ENCODE measurements at places on chromosomes 1 and 21.

GRCh38 chr1:35644204-35644603, 2.9 kb upstream of the PSMB2 start:
- no peak for DNase-seq

DNA sequence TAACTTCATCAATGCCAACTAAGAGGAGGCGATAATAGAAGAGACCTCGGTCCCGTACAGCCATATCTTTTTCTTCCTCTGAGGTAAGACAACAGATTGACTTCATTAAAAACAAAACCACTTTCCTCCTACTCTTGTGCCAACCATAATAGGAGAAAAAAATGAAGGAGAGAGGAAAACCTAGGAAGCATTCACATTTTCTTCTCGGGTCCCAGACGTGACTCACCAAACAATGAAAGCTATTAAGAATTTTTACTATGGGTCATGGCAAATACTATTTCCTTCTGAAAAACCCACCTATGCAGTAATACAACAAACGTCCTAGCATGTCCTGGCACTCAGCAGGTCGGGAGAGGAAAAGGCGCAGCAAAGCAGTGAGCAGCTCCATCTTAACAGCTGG, 8.6 kb upstream of the BCL2L15 start:
- DNase-seq, result no peak

GRCh38 chr1:230696722-230697437, 17.0 kb downstream of the AGT start:
- DNase-seq, result no peak

- DNase-seq, result no peak
Observed at GRCh38 chr1:88803444-88803843, 87.9 kb downstream of the GTF2B start.

DNA sequence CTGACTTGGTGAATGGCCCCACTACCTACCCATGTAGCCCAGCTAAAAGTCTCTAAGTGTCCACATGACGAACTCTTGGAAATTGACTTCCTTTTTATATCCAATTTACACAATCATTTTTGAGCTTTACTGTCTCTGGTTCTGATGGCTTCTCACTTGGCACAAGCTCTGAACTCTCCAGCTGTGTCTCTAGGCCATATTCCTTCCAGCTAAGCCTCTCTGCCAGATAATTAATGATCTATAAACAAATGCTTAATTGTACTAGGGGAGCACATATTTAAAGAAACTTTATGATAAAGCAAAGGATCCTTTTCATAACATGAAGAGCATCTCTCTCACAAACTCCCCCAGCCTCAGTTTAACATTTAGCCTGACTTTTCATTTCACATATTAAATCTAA, 16.3 kb upstream of the BEND5 start:
- no peak for DNase-seq

DNA sequence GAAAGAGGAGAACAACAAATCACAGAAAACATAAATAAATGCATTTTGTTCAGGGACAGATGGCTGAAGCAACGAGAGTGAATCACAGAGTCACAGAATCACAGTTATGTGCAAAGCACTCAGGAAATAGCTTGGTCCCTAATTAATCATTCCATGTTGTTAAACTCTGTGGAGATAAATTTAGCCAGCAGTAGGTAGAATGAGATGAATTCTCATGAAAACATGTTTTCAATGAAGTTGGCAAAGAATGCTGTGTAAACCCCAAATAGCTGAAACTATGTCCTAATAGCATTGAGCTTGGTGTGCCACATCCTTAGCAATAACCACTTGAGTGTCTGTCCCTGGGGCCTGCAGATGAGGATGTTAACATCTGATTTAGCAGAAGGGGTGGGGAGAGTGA, 20.4 kb downstream of the LEPR start:
- DNase-seq, result no peak

- DNase-seq, result no peak
Observed at GRCh38 chr1:5373281-5373680, 618.9 kb downstream of the NPHP4 start.

GRCh38 chr1:52632732-52633290, at the start of gene SHISAL2A:
Gene SHISAL2A, plus strand, starts transcription at chr1:52633168. Its CDS starts 326 bp downstream, at chr1:52633494.
- DNase-seq, result peak; percentile 31

GRCh38 chr1:92587445-92587844, 100.7 kb upstream of the GFI1 start:
- DNase-seq, result no peak

DNA sequence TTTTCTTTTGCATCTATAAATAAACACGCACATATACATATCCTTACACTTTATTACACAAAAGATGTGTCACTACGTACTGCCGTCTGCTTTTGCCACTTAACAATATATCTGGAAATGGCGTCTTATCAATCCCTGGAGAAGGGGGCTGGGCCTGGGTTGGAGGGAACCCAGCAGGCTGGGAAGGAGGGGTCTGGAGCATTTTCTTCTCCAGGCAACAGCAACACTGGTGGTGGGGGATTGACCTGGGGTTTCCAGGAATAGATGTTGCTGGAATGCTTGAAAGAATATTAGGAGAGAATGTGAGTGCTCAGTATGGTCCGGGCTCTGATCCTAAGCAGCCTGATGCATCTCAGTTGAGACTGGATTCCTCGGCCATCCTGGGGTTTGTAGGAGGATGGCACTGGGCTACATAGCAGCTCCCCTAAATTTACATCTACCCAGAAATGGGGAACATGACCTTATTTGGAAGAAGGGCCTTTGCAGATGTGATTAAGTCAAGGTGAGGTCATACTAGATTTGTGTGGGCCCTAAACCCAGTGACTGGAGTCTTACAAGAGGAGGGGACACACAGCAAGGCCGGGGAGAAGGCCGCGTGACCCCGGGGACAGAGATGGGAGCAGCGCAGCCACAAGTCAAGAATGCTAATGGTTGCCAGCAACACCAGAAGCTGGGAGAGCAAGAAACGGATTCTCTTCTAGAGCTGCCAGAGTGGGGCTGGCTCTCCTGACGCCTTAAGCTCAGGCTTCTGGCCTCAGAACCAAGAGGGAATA, 98.6 kb downstream of the SIK1 start:
- no peak for DNase-seq

- DNase-seq, result no peak
Observed at GRCh38 chr1:246860401-246860800, 71.3 kb downstream of the AHCTF1 start.

GRCh38 chr1:190754666-190755065, 277.0 kb upstream of the BRINP3 start:
- DNase-seq, result no peak

DNA sequence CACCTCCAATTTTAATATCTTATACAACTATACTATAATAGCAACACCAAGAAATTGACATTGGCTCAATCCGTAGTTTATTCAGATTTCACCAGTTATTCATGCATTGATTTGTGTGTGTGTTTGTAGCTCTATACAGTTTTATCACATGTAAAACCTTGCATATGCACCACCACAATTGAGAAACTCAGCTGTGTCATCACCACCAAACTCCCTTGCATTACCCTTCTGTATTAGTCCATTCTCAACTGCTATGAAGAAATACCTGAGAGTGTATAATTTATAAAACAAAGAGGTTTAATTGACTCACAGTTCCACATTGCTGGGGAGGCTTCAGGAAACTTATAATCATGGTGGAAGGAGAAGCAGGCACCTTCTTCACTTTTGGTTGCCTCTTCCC, 162.1 kb downstream of the PATJ start:
- no peak for DNase-seq

GRCh38 chr1:171904778-171905450, 63.6 kb downstream of the DNM3 start:
- no peak for DNase-seq

- DNase-seq, result no peak
Observed at GRCh38 chr1:156594190-156594589, 2.6 kb downstream of the NAXE start.

GRCh38 chr1:147541672-147542568, 619 bp downstream of the BCL9 start:
- DNase-seq, result peak; percentile 34
